ENCODE measurements at places on chromosomes 2 and 18. TPM values are rescaled to one million over a fixed set of nuclear protein-coding genes. Genes with fewer than 3 reads are reported as not detected.

The EVA1A gene
- total RNA-seq, result not detected

The C1QL2 gene
- not detected for total RNA-seq

The B3GNT7 gene
- not detected for total RNA-seq

The ATP8B1 gene
- not detected for total RNA-seq

The CEP76 gene
- 12.0 TPM for total RNA-seq

The EPB41L5 gene
- total RNA-seq, result 1.9 TPM

The PROC gene
- not detected for total RNA-seq

The MAPRE3 gene
- 4.2 TPM for total RNA-seq

GRCh38 chr18:713135-713490 is 683 bp upstream of the ENOSF1 start:
- ATAC-seq, result no peak

DNA sequence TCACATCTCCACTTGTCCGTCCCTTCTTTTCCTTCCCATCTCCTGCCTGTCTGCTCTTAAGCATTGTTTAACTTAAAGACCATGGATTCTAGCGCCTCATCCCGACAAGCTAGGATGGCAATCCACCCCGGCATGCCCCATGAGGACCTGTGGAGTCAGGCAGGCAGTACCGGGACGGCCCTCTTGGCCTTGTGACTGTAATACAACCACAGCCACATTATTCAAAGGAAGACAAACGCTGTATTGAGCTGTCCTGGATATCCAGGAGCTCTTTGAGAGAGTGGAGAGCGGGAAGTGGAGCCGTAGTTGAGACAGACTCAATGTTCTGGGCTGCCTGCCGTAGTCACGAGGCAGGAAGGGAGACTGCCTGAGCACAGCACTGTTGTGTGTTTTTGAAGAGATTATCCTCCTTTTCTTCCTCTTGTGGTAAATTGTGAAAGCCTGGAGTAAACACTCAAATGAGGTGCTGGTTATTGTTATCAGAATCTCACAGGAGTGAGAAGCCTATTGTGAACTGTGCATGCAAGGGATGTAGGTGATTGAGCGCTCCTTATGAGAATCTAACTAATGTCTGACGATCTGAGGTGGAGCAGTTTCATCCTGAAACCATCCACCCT is 929.8 kb upstream of the CNTNAP5 start:
- ATAC-seq, result no peak

- ATAC-seq, result no peak
Measured at GRCh38 chr2:19933351-19933981, 31.7 kb upstream of the TTC32 start.

- no peak for ATAC-seq
Measured at GRCh38 chr2:164873210-164873908, 31.7 kb upstream of the COBLL1 start.

- ATAC-seq, result no peak
Measured at GRCh38 chr2:12731701-12732280, 15.1 kb downstream of the TRIB2 start.

- peak; percentile 82 for ATAC-seq
Measured at GRCh38 chr2:179250095-179250494, 14.5 kb downstream of the SESTD1 start.

DNA sequence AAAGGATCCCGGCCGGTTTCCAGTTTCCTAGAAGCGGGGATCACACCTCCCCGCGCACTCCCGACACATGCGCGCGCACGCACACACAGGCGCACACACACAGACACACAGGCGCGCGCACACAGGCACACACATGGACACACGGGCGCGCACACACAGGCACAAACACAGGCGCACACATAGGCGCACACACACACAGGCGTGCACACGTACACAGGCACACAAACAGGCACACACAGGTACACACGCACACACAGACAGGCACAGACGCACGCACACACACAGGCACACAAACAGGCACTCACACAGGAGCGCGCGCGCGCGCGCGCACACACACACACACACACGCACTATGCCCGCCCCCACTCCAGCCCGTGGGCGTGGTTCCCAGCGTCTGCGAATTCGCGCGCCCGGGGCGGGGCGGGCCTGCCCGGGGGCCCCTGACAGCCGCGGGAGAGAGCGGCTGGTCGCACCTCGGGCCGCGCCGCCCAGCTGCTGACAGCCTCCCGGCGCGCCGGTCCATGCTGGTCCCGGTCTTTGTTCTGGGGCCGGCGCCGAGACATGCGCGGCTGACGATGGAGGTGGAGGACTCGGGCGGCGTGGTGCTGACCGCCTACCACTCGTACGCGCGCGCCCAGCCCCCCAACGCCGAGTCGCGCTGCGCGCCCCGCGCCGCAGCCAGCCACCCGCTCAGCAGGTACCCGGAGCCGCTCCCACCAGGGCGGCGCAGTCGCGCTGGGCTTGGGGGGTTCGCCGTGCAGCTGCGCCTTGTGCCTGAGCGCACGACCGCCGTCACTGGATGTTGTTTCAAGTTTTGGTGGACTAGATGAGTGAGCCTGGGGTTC is at the start of gene ARHGAP28:
Gene ARHGAP28, plus strand, starts transcription at position 470 of the 845 bp plus-strand sequence. Its CDS starts 106 bp downstream, at position 576.
- ATAC-seq, result no peak

DNA sequence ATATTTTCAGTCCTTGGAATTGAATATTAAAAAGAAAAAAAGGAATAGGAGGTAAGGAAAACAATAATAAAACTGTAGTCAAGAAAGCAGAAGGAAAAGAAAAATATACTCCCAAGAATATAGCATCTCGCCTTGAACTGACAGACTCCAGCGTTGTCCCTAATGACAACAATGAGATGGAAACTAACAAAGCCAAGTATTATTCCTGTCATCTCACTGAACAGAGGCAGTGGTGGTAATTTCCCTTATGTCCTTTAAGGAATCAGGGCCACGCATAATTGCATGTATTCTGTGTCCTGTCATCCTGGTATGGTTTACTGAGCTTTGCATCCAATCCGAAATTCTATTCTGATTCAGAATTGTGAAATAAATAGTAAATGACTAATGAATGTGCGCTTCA is 158.9 kb downstream of the LRRTM4 start:
- no peak for ATAC-seq

DNA sequence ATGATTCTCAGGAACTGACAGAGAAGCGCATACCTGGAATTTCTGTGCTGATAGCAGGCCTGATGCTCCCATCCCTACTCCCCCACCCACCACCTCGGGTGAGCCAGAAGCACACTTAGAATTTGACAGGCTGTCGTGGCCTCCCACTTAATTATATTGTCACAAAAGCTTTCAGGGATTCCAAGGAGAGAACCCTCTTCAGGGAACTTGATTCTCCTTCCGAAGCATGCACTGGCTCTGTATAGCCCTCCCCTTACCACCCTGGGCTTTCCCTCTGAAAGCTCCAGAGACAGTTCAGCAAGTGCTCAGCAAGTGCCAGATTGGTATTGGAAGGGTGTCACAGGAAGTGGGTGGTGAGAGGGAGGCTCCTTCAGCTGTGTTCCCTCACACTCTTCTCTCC is 252.5 kb upstream of the SIX2 start:
- no peak for ATAC-seq

DNA sequence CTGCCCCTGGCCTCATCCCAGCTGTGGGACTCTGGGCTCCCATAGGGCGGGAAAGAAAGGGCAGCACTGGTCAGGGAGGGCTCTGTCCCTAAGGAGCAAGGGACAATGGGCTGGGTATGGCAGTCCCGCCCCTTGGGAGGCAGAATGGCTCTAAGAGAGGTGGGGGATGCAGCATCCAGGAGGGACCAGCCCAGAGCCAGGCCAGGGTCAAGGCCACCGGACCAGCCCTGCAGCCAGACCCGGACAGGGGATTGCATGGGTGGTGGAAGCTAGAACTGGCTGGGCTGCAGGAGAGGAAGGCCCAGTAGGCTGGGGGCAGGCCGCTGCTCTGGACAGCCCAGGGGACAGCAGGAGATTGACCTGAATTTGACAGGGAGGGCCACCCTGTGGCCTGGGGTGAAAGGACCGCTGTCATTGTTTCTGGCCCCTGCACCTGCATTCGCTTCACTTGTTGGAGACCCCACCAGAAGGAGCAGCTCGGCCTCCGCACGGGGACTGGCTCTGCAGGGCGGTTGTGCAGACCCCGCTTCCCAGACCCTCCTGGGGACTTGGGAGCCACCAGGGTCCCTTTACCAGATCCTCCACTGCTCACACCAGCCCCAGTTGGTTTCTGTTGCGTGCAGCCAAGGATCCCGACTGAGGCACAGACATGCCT is 14.6 kb downstream of the RAMP1 start:
- no peak for ATAC-seq

- no peak for ATAC-seq
Measured at GRCh38 chr2:231679908-231680284, 28.4 kb upstream of the PTMA start.

DNA sequence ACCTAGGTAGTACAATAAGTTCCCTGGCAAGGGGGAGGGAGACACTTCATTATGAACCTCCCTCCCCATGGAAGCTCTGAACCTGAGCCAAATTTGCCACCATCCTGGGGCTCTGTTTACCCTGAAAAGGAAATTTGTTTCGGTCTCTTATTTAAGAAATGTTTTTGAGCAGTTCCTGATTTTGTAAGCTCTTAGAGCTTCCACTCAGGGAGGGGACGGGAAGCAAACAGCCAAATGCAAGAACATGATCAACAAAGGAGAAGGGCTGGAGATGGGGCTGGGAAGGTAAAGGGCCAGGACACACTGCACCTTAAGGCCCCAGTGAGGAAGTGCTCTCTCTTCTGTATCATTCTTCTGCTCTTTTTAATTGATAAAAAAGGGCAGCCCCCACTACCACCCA is 117.9 kb downstream of the NRP2 start:
- ATAC-seq, result no peak

DNA sequence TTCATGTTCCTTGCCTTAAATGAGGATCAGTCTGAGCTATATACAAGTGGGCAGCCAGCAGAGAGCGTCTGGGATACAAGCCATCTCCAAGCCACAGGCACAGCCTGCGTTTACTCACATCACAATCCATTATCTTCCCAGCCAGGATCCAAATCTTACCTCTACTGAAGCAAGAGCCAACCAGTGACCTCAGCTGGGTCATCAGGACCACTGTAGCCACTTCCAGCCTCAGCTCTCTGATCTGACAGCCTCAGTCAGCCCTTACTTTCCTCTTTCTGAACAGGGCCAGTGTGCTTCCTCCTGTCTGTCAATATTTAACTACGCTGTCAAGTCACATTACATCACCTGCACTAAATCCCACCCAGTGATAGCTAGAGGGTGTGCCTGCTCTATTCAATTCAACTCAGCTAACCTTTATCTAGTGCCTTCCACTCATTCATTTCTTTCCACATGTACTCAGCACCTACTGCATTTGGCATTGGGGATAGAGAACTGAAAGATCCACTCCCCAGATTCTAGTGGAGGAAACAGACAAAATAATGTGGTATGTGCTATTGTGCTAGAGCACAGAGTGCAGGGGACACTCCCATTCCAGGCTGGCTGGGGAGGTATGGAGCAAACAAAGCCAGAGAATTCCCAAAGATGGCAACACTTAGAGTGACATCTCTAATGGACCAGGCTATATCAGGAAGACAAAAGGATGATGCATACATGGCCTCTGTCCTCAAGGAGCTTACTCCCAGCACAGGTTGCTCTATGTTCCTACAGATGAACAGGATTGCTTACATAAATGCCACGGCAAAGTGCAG is 146.5 kb downstream of the NCKAP5 start:
- ATAC-seq, result no peak

GRCh38 chr18:10754128-10754527 is 228.3 kb downstream of the NAPG start:
- no peak for ATAC-seq

DNA sequence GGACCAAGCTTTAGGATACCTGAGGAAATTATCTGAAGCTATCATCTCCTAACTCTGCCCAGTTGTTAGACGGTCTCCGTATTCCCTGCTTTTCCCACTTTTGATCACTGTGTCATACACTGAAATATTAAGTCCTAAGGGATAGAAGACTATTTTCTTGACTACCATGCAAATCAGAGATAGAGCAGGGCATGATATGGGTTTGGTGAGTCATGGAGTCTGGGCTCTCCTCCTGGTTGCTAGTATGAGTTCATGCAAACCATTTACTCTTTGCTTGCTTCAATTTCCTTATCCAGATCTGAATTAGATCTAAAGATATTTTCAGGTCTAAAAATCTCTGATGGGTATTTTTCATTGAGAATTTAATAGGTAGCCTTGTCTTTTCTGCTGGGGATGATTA is 55.0 kb downstream of the EHBP1 start:
- ATAC-seq, result no peak

- ATAC-seq, result no peak
Measured at GRCh38 chr2:75379476-75380210, 180.3 kb upstream of the TACR1 start.

DNA sequence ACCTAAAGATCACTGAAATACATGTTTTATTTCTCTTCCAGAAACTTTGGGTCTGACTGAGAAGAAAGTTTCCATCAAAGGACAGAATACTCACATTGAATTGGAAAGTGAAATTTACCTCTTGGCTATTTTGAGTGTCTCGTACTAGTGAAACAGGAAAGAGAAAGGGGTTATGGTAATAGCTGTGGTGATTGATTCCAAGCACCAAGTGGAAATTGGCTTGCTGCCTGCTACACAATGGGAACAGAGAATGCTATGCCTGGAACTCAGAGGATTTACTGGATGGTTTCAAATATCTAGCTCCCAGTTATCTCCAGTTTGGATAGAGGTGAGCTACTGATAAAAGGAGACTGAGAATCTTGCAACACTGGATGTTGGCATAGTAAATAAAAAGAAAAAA is 492.8 kb upstream of the FSIP2 start:
- ATAC-seq, result no peak

GRCh38 chr2:170747921-170748320 is 22.3 kb upstream of the ERICH2 start:
- no peak for ATAC-seq

DNA sequence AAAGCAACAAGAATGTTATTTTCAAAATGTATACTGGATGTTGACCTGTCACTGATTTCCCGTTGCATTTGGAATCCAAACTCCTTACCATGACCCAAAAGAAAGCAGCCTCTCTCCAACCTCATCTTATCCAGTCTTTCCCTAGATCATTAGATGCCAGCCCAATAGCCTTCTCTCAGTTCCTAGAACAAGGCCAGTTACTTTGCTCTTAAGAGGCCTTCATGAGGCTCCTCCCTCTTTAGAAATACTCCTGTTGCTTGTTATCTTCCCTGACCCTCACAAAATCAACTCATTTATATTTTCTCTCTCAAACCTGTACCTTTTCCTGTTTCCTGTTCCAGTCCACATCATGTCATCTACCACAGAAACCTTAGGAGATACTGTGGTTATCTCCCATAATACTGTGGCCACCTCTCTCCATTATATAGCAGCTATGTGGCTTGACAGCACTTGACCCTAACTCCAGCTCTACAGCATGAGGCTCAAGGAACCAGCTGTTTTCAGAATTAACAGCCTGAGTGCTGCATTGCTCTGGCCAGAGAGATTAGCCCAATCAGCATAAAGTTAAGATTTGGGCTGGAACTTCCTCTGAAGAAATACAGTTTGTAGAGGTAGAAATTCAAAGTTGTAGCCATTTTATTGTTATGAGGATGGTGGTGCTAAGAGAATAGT is 22.8 kb downstream of the SRBD1 start:
- peak; percentile 32 for ATAC-seq

DNA sequence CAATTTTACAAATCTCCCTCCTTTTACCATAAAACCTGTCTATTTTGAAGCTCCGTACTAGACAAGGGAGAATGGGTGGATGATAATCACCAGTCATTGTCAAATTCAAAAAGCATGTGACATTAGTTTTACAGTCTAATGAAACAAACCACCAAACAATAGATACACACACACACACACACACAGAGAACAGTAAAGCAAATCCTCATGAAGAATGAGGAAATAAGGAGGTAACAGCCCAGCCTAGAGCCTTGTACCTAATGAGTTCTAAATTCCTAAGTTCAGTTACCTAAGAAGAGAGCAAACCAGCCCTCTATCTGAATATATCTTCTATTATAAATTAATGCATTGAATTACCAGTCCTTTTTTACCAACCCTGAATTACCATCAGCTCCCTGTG is 36.8 kb upstream of the BZW1 start:
- no peak for ATAC-seq
